ENCODE measurements at places on chromosomes 2 and 18.

DNA sequence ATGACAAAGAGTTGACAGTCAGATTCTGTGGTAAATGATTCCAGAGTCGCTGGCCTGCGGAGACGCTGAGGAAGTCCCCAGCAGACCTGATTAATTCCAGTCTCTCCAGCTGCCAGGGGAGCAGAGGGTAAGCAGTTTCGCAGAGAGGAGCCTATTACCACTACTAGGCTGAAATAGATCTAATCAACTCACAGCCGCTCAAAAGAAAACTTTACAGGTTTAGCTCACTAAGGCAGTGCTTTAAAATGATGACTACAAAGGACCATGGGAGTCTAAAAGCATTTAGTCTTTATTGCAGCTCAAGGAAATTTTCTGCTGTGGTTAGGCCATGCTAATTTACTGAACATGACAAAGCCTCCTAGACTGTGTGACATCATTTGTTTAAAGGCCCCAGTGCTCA is 445.6 kb upstream of the POU3F3 start:
- DNase-seq, result no peak

DNA sequence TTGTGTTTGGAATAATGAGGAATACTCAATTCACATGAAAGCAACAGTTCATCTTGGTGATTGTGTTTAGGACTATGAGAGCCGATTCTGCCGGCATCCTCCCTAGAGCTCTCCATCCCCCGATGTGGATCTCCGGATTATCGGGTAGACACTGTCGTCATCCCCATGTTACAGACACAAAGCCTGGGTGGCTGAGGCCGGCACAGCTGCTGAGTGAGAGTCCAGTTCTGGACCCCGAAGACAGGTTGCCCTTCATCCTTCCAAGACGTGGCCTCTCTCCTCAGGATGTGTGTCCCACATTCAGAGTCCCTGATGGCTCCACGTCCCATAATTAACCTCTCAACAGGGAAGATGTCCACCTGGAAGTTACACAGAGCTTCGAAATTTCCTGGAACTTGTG is 129.3 kb downstream of the HDAC4 start:
- DNase-seq, result no peak

GRCh38 chr2:178072383-178073301 is at the start of gene PDE11A:
Gene PDE11A, minus strand, starts transcription at chr2:178072777. Its CDS starts 340 bp downstream, at chr2:178072437.
- no peak for DNase-seq

DNA sequence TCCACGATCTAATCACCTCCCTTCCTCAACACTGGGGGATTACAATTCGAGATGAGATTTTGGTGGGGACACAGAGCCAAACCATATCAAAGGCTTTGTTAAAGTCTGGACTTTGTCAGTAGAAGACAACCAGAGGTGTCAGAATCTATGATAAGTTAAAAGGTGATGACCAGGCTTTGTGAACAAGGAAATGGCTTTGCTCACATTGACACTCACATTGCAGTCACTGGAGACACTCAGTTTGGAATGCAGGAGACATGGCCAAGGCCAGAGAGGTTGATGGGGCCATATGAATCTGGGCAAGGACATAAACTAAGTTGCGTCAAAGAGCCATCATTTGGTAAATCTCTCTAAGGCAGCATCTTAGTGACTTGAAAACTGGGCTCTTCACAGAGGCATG is 678.2 kb upstream of the FSHR start:
- no peak for DNase-seq

DNA sequence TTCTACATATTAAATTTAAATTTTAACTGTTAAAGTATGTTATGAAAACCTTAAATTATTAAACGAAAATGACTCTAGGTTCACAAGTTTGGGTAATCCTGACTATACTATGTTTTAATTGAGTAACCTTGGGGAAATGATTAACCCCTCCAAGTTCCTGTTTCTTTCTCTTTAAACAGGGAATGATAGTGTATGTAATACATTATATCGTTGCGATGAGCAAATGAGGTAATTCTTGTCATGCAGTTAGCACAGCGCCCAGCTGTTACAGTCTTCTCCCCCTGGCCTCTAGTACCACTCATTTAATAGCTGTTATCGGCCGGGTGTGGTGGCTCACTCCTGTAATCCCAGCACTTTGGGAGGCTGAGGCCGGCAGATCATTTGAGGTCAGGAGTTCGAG is 80.4 kb downstream of the MTA3 start:
- no peak for DNase-seq

Data from stimulated activated CD8-positive, alpha-beta memory T cell treated with anti-CD3 and anti-CD28 coated beads, Interleukin-7, amount 100 ng/mL, for 4 hours (primary cell).